ENCODE measurements at places on chromosomes 16 and 17. TPM values are rescaled to one million over a fixed set of nuclear protein-coding genes. Genes with fewer than 3 reads are reported as not detected.

DNA sequence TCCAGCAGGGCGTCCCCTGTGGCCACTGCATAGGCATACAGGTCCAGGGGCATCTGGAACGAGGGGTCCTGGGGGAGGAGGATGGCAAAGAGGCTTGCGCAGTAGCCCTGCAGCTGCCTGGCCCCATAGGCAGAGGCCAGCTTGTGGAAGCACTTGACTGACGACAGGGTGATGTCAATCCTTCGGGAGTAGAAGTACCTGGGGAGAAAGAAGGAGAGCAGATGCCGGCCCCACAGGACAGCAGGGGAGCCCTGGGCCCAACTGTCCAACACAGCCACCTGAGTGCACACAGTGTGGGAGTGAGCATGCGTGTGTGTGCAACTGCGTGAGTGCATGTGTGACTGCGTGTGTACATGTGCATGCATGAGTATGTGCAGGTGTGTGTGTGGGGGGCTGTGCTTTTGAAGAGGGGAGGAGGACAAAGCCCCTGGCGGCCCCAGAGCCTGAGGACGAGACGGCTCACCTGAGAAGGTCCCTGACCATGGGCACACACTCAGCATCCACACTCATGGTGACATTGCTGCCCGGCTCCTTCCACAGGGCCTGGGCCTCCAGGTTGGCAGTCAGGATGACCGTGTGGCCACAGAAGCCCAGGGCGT, 7.1 kb downstream of the LGALS3BP start:
- DNase-seq, result no peak

GRCh38 chr17:33014751-33015150, 23.1 kb downstream of the SPACA3 start:
- DNase-seq, result no peak

Gene TNFSF13
- 20.1 TPM for total RNA-seq

- DNase-seq, result no peak
Measured at GRCh38 chr17:48579471-48579759, 1.3 kb upstream of the HOXB4 start.

- no peak for DNase-seq
Measured at GRCh38 chr17:10249271-10250010, 51.0 kb upstream of the GAS7 start.

Gene FMNL1
- total RNA-seq, result 22.1 TPM

- DNase-seq, result no peak
Measured at GRCh38 chr17:4520060-4520893, 21.6 kb downstream of the SPNS2 start.

Gene SOX8
- total RNA-seq, result 0.74 TPM

Gene FKBP10
- 53.5 TPM for total RNA-seq

Gene ST6GALNAC1
- total RNA-seq, result 4.4 TPM

DNA sequence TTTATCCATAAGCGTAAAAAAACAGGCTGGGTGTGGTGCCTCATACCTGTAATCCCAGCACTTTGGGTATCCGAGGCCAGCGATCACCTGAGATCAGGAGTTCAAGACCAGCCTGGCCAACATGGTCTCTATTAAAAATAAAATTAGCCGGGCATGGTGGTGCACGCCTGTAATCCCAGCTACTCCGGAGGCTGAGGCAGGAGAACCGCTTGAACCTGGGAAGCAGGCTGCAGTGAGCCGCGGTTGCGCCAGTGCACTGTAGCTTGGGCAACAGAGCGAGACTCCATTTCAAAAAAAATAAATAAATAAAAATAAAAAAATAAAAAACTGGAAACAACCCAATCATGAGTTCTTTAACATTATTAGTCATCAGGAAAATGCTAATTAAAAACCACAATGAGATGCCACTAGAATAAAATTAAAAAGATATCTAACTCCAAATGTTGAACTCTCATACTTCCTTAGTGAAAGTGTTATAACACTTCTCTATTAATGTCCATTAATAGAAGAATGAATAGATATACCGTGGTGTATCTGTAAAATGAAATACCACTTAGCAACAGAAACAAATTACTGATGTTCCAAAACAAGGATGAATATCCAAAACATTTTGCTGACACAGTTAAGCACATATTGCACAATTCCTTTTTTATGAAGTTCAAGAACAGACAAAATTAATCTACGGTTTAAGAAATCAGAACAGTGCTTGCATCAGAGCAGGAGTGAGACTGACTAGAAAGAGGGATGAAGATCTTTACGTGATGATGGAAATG, 13.1 kb downstream of the MPHOSPH6 start:
- no peak for DNase-seq

GRCh38 chr17:57424777-57425188, 168.5 kb downstream of the MSI2 start:
- DNase-seq, result no peak

DNA sequence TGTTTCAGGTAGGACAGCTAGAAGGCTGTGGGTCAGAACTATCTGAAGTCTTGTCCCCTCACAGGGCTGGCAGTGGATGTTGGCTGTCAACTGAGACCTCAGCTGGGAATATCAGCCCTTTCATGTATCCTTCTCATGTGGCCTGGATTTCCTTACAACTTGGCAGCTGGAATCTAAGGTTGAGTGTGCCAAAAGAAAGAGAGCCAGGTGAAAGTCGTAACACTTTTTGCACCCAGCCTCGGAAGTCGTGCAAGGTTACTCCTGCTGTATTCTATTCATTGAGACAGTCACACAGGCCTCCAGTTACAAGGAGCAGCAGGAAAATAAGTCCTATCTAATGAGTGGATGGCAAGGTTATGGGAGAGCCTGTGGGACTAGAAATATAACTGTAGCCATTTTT, 52.6 kb upstream of the DNAH9 start:
- DNase-seq, result no peak

DNA sequence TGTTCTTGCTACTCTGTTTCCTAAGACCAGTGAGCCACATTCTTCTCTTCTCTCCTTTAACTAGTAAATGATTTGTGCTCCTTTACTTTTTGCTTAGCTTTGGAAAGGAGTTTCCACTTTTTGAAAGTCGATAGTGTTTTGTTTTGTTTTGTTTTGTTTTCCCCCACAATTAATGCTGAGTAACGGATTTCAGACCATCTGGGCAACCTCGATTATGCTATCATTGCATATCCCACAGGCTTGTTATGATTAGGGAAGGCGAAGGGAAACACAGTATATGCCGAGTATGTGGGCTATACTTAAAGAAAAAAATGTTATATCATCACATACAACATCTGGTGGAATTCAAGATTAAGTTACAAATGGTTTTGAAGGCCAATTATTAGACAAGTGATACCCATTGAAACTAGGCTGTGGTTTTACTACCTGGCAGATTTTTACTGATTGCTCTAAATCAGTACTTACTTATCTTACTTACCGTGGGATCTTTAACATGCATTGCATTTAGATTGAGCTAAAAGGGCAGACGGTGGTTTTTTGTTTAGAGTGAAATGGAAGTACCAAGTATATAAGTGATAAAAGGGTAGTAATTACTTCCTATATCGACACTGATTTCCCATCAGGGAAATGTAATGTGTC, 361.3 kb upstream of the SOX9 start:
- DNase-seq, result no peak

Data from vagina (tissue), 2 donors.